ENCODE measurements at places on chromosomes 2 and 18.

- no peak for DNase-seq
Measured at GRCh38 chr2:177352441-177353186, 40.0 kb upstream of the AGPS start.

- DNase-seq = no peak
Measured at GRCh38 chr2:241763551-241764274, 12.9 kb upstream of the GAL3ST2 start.

GRCh38 chr18:11167778-11168177 lies 18.4 kb upstream of the PIEZO2 start:
- DNase-seq = no peak

GRCh38 chr2:237673130-237674001 lies 46.0 kb downstream of the LRRFIP1 start:
- DNase-seq = no peak

GRCh38 chr2:61193670-61194561 lies 31.9 kb downstream of the C2orf74 start:
- no peak for DNase-seq

DNA sequence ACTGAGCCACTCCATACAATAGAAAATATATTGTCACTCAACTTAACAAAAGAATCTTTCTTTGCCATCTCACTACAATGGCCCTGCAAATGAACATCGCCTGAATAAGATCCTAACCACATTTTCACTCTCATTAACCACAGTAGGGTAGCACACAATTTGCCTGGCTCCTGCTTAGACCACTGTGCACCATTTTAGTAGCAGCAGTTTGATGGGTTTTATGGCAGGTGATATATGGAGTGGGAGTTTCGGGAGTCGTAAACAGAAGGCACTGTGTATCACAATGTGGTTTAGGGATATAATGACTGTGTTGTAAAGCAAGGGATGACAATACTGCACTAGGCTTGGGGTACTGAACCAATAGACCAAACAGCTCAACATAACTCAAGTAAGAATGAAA lies 617.4 kb downstream of the BCL11A start:
- DNase-seq = peak; percentile 47

DNA sequence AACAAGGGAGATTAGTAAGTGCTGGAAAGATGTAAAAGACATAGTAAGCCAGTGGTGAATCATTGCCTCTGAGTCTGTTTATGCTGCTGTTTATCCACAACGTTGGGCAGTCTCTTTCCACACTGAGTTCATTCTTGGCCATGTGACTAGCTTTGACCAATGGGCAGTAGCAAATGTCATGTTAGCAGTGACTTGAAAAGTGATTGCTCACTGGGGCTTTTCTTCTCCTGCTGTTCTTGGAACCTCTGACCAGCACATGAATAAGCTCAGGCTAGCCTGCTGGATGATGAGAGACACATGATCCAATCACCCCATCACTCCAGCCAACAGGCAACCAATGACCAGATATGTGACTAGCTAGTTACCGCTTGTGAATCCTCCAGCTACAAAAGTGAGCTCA lies 360.4 kb downstream of the SLC4A3 start:
- no peak for DNase-seq

GRCh38 chr18:22838639-22839277 lies 94.4 kb upstream of the RBBP8 start:
- DNase-seq = no peak

DNA sequence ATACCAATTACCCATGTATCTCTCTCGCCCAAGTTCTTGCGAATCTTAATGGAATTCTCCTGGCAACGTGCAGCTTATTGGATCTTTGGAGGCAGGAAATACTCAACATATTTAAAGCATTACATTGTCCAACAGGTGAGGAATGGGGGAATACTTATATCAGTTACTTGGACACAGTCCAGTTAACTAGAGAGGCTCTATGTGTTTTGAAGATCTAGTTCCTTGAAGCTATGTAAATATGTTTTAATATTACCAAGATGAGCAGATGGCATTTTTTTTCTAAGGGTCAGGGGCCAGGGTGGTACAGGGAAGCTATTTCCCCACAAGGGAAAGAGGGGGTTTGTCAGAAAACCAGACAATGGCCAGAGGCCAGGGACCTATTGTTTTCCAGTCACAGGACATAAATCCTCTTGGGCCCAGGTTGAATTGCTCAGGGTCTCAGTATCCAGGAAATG lies 26.8 kb upstream of the MC5R start:
- DNase-seq = no peak

DNA sequence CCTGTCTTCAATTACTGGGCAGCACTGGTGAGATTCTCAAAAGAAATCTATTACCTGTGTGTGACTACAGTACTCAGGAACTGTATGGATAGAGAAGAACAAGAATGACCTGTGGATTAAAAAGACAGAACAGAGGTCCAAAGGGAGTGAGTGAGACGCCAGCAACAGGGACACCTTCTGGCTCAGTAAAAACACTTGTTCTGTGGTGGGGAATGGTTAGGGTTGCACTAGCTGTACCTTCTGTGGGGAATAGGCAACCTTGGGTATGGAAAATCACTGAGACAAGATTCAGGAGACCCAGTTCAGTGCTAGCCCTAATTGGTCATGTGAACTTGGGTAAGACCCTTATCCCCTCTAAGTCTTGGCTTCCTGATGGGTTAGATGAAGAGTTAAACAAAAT lies 986.0 kb downstream of the TSN start:
- no peak for DNase-seq

DNA sequence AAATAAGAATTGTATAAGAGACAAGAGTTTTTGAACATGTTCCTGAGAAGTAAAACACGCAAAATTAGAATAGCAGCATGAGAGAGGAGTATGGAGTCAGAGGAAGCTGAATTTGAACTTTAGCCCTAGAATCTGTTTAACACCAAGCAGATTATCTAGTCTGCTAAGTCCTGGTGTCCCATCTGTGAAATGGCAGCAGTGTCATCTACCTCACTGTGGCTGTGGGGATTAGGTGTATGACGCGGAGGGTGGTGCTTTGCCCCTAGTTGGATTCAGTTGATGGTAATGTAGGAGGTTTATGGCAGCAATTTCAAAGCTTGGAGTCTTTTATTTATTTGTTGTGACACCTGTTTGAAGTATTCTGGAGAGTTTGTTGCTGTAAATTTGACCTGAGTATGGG lies 79.2 kb downstream of the ZNF532 start:
- no peak for DNase-seq

- no peak for DNase-seq
Measured at GRCh38 chr18:47387864-47388263, 136.4 kb upstream of the SKOR2 start.

DNA sequence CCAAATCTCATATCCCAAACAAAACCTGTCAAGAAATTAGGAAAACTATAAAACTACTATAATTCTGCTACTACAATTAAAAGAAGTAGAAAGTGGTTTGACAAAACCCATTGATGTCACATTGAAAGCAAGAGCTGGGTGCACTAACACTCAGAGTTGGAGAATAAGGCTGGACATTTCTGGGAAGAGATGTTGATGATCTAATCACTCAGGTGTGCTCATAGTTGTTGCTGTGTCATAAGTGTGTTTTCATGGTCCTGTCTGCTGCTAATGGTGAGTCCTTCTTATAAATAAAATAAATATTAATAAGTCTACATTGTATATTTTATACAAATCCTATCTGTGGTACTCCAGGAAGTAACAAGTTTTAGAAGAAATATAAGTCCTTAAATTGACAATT lies 168.2 kb upstream of the LRP1B start:
- DNase-seq = no peak
